Mucosa of gallbladder (tissue), 1 donor: ENCODE measurements at places on chromosomes 1 and 21. TPM values are rescaled to one million over a fixed set of nuclear protein-coding genes. Genes with fewer than 3 reads are reported as not detected.

DNA sequence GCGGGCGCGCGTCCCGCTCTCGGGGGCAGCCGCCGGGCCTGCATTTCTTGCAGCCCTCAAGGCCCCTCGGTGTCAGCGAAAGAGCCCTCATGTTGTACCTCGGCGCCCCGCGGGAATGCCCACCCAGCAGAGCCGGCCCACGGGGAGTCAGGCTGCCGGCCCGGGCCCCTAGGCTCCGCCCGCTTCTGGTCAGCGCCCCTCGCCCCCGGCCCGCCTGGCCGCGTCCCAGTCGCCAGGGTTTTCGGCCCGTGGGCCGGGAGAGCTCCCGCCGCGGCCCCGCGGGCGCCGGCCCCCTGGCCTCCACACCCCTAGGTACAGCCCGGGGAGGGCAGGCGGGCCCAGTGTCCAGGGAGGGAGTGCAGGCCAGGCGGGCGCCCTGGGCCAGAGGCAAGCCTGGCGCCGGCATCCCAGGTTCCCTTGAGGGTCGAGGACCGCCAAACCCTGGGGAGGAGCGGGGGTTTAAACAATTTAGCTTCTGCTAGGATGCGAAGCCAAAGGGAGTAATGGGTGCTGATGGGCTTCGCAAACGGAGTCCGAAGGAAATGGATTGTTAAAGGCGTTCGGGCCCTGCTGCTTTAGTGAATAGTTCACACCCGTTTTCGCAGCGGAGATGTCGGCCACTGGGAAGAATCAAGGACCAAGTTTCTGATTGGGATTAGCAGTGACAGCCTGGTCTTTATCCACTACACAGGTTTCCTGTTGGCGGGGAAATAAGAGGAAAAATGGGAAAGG lies 486 bp upstream of the KCNA3 start:
- no peak for DNase-seq

GRCh38 chr1:211831558-211832323 lies 1.2 kb upstream of the LPGAT1 start:
- no peak for DNase-seq

DNA sequence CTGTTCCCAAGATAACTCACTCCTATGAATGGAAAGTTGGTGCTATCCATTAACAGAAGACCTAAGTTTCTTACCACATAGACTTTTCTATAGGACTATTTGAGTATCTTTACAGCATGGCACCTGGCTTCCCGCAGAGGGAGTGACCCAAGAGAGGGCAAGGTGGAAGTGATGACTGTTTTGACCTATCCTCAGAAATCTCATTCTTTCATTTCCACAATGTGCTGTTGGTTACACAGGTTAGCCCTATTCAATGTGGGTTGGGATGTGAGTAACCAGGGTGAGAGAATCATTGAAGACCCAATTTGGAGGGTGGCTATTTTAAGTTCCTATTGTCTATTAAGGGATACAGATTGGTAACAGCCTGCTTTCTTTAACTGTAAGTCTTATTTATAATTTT lies 38.3 kb upstream of the NEXN start:
- DNase-seq, result no peak

- no peak for DNase-seq
Measured at GRCh38 chr1:45429561-45430159, 61.3 kb downstream of the TESK2 start.

- peak; percentile 85 for DNase-seq
Measured at GRCh38 chr1:47894410-47895278, 102.5 kb downstream of the TRABD2B start.

GRCh38 chr1:19654886-19655717 lies 9.6 kb upstream of the HTR6 start:
- DNase-seq, result no peak

C8A gene
- total RNA-seq, result 10.7 TPM

BEND5 gene
- total RNA-seq, result 17.5 TPM

SLC9C2 gene
- total RNA-seq, result not detected

PLA2G2F gene
- 0.92 TPM for total RNA-seq
